ENCODE measurements at places on chromosomes 11 and 22. TPM values are rescaled to one million over a fixed set of nuclear protein-coding genes. Genes with fewer than 3 reads are reported as not detected.

GRCh38 chr11:133519560-133519959 lies 12.7 kb downstream of the OPCML start:
- no peak for DNase-seq

- DNase-seq: no peak
These were observed 37.3 kb upstream of the TUB start for GRCh38 chr11:8043756-8044155.

DNA sequence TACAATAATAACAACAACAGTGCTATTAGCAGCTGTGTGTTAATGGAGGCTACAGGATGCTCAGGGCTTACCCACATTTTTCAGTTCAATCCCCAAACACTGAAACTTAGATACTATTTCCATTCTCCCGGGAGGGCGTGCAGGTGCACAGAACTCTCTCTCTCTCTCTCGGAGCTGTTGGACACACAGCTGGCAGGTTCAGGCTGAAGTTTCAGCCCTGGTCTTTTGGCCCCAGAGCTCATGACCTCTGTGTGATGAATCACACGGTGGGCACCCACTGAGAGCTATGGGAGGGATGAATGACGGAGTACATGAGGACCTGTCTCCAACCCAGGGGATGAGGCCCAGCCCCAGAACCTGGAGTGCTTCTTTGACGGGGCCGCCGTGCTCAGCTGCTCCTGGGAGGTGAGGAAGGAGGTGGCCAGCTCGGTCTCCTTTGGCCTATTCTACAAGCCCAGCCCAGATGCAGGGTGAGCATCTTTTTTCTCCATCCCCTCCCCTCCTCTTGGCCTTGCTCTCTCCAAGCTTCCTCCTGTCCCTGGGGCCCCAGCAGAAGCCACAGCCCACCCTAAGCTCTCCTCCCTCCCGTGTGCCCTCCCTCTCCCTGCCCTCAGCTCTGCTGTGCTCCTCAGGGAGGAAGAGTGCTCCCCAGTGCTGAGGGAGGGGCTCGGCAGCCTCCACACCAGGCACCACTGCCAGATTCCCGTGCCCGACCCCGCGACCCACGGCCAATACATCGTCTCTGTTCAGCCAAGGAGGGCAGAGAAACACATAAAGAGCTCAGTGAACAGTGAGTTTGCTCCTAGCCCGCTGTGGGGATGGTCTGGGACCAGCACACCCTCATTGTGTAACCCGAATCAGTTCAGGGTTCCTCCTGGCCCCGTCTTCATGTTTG lies 16.9 kb downstream of the CSF2RB start:
- no peak for DNase-seq

- no peak for DNase-seq
These were observed 34.6 kb downstream of the PRDM10 start for GRCh38 chr11:129967996-129968395.

GRCh38 chr11:35179466-35180135 lies 40.6 kb downstream of the CD44 start:
- DNase-seq: no peak

- DNase-seq: no peak
These were observed 16.2 kb upstream of the MFRP start for GRCh38 chr11:119362741-119363080.

GRCh38 chr11:32829157-32829679 lies 509 bp upstream of the PRRG4 start:
- no peak for DNase-seq

GRCh38 chr22:24162436-24162835 lies 18.9 kb upstream of the SUSD2 start:
- DNase-seq: no peak

- DNase-seq: no peak
These were observed 13.1 kb downstream of the TSPAN4 start for GRCh38 chr11:855796-856195.

GRCh38 chr11:46181843-46182424 lies 60.7 kb upstream of the PHF21A start:
- DNase-seq: no peak

DNA sequence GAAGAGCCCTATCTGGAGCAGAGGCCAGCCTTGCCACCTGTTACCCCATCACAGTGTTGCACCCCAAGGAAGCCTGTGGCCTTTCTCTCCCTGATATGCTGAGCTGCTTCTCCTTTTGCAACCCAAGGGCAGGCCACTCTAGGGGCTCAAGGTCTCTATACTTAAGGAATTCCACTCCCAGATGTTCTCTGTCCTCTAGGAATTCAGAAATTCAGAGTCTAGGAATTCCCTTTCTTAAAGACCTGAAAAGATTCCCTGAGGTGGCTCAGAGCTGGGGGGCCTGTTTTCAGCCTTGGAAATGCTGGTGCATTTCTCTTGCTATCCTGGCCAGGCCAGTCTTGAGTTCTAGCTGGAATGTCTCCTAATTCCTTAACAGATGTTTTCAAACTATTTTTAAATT lies 68.0 kb upstream of the OLFML1 start:
- no peak for DNase-seq

DNA sequence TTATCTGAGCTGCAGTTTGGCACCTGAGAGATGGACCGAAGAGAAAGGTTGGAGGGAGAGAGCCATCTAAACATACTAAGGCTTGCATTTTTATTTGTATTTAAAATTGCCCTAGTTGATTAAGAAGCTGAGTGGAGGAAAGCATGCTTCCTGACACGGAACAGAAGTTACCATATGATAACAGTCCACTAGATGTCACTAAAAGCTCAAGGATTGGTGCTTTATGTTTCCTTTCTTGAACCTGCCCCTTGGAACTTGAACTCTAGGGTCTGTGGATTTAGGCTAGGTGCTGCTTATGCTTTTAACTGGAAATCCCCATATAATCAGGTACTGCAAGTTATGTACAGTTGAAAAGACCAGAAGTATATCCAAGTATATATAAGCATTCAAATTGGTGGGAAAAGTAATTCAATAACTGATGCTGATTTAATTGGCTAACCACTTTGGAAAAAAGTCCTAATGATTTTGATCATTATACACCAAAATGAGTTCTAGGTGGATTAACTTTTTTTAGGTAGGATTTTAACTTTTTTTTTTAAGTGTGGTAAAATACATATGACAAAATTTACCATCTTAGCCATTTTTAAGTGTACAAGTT lies 9.5 kb downstream of the RBMXL2 start:
- no peak for DNase-seq

DNA sequence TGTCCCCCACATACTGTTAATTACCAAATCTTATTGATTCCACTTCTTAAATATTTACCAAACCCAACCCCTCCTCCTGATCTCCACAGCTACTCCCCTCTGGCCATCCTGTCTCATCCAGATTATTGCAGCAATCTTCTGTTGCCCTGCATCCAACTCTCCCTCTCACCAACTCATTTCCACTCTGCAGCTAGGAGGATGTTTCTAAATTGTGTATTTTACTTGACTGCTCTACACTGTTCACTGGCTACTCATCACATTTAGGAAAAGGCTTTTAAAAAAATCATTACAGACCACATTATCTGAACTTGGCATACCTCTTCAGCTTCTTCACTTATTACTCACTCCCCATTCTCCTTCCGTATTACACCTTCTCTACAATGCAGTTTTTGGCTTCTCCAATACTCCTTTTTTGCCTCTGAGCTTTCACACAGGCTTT lies 117.9 kb downstream of the ATG16L2 start:
- DNase-seq: no peak

DNA sequence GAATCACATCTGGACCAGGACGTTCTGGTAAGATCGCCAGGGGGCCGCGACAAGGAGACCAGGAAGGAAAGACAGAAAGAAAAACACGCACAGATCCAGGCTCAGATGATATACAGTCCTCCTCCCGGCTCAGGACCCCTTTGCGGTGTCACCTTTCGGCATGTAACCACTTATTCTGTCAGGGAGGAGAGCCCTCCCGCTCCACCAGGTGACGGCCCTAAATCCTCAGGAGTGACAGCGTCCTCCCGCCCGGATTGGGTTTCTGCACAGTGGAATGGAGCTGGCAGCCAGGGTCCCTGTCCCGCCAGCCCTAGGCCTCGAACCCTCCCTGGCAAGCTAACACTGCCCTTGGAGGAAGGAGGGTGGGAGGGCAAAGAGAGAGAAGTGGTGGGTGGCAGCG lies 24.3 kb upstream of the KCNQ1OT1 start:
- DNase-seq: no peak

The C1QTNF4 gene
- total RNA-seq: 0.37 TPM

The GLB1L2 gene
- 0.65 TPM for total RNA-seq

The SLC25A18 gene
- 3.6 TPM for total RNA-seq

The NAALAD2 gene
- total RNA-seq: 2.5 TPM

The EIF3F gene
- 142 TPM for total RNA-seq

The LRRN4CL gene
- 6.1 TPM for total RNA-seq

The LRRC74B gene
- total RNA-seq: not detected

The NNMT gene
- total RNA-seq: 119 TPM

The SOX10 gene
- total RNA-seq: 1.9 TPM

The ZP1 gene
- not detected for total RNA-seq

The HPS4 gene
- 12.2 TPM for total RNA-seq

Measured in left cardiac atrium (tissue), 4 donors.